ENCODE measurements at places on chromosomes 16 and 17.

DNA sequence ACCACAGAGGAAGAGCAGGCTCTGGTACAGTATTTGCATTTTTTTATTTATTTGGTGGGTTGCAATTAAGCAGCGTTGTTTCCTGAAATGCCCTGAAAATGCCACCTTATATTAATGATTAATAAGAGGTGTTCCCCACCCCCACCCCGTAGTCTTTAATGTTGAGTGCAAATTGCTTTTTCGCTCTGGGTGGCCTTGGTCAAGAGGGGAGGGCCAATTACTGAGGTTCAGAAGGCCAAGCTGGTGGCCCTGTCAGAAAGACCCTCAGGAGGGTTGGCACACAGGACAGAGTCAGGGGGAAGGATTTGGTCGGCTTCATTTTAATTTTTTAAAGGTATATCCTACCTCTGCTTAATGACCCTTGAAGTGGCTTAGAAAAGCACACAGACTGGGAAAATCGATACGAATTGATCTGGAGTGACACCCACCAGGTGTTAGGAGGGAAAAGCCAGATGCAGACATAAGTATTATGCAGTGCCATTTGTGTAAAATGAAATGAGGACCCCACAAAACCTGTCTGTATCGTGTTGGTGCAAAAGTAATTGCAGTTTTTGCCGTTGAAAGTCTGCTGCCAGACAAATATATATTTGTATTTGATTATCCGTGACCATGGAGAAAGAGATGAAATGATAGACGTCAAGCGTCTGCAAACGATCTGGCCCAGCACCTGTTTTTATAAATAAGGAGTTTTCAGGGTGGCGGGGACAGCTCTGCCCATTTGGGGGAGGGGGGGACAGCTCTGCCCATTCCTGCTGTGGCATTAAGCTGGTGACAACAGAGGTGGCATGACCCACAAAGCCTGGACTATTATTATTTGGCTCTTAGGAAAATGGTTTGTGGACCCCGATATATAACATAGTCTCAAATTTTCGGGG, 143.8 kb upstream of the PLCG2 start:
- DNase-seq = no peak

DNA sequence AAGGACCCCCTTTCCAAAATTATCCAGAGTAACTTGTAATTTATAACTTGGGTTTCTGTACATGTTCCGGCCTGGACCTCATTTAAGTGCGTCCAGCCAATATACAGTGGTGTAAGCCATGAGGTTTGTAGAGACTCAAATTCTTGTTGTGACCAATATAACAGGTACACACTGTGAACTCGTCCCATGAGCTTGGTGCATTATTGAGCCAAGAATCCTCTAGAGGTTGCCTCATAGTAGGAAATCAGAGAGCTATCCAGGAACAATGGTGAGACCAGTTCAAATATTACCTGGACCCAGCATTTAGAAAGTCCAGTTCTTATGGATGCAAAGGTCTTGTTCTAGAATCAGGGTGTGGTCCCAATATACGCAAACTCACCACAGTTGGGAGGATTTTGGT, 138.2 kb downstream of the NPIPB5 start:
- DNase-seq = no peak

DNA sequence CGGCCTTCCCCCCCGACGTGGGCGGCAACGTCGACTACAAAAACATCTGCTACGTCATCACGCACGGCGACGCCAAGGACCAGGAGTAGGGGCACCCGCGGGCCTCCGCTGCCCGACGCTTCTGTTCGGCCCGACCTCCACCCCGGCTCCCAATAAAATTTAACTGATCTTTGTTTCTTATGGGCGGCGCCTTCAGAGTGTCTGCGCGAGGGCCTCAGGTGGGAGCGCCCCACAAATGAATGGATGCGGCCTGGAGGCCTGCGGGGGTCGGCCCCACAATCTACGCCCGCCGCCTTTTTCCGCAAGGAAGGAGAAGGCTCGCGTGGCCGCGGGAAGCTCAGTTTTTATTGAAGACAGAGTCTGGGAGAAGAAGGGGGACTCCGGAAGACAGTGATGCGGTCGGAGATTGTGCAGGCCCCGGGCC, 3.2 kb downstream of the MYL11 start:
- peak; percentile 96 for DNase-seq

- DNase-seq = no peak
Measured at GRCh38 chr17:7262192-7262934, at the start of gene CLDN7. CLDN7 (minus strand) TSS chr17:7262478; CDS start chr17:7262043, 435 bp downstream.

DNA sequence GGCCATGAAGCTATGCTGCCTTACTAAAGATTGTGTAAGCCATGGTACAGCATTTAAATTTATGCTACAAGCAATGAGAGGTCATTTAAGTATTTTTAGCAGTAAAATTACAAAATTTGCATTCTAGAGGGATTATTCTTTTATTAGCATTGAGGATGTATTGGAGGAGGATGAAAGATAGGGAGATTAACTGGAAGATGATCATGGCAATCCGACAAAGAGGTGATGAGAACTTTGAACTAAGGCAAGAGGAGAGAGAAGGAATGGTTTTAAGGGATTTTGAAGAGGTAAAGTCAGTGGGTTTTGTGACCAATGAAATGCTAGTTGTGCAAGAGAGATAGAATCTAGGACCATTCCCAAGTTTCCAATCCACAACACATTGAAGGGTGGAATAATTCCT, 129.9 kb downstream of the SNX11 start:
- no peak for DNase-seq

GRCh38 chr16:86314402-86315025, 195.8 kb upstream of the FOXF1 start:
- DNase-seq = no peak

GRCh38 chr16:11572301-11572995, 14.3 kb downstream of the LITAF start:
- no peak for DNase-seq

DNA sequence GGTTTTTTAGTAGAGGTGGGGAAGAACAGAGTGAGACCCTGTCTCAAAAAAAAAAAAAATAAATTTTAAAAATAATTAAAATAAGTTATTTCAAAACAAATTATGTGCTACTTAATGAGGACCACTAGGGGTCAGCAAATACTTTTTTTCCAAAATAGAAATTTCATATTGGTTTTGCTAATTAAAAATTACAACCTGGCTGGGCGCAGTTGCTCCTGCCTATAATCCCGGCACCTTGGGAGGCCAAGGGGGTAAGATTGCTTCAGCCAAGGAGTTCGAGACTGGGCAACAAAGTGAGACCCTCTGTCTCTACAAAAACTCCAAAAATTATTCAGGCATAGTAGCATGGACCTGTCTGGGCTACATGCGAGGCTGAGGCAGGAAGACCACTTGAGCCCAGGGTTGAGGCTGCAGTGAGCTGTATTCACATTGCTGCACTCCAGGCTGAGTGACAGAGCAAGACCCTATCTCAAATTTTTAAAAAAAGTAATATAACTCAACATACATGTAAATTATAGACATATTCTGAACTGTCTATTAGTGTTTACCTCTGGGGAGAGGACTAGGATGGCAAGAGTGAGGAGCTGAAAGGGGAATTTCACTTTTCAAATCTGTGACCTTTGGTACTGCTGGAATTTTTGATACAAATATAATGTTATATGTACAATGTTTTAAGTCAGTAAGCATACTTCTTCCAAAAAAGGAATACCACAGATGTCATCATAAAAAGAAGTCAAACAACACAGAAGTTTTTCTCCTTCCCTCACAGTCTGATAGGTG, 8.1 kb downstream of the MEIOB start:
- DNase-seq = peak; percentile 61

DNA sequence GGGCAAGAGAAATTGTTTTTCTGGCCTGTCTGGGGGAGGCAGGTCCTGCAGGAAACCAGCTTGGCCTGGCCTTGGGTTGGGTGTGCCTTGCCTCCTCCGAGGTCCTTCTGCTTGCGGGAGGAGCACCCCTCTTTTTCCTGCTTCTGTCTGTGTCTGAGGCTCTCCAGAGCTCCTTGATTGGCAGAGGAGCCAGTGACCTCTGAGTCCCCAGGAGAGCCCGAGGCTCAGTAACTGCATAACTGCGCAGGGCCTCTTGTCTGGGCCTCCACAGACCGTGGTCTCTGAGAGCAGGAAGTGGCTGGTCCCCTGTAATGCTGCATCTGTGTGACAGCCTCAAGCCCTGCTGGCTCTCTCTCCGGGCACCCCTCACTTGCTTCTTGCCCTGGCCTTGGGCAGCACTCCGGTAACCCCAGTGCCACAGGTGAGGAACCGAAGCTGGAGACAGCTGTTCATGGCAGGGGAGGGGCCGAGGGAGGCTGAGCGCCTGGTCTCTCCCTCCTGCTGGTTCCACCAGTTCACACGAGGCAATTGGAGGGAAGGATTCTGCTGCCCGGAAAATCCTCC, 1.6 kb downstream of the CAPN15 start:
- peak; percentile 44 for DNase-seq

- DNase-seq = no peak
Measured at GRCh38 chr17:67700725-67701119, 17.0 kb upstream of the NOL11 start.

DNA sequence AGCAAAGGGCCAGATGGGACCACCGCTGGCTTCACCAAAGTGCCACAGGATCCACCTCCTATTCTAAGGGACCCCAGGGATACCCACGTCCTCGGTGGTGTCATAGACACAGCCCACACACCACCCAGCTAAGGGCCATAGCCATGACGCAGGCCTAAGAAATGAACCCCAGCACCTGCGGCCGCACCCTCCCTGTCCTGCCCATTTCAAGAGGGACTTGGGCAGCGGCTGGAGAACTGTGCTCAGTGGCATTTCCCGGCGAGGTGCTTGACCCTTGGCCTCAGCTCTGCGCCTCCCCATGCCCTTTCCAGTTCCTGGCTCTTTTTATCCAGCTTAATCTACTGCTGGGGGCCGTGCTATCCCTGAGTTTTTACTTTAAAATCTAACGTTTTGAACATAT, 27.3 kb downstream of the ZNF778 start:
- DNase-seq = no peak

GRCh38 chr17:2057760-2058585, 3.1 kb downstream of the HIC1 start:
- DNase-seq = no peak

DNA sequence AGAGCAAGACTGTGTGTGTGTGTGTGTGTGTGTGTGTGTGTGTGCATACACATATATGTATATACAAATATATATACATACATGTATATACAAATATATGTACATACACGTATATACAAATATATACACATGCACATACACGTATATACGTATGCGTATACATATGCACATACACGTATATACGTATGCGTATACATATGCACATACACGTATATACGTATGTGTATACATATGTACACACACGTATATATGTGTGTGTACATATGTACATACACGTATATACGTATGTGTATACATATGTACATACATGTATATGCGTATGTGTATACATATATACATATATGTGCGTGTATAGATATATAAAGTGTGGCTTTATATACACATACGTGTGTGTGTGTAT, 31.4 kb downstream of the SPHK1 start:
- no peak for DNase-seq

DNA sequence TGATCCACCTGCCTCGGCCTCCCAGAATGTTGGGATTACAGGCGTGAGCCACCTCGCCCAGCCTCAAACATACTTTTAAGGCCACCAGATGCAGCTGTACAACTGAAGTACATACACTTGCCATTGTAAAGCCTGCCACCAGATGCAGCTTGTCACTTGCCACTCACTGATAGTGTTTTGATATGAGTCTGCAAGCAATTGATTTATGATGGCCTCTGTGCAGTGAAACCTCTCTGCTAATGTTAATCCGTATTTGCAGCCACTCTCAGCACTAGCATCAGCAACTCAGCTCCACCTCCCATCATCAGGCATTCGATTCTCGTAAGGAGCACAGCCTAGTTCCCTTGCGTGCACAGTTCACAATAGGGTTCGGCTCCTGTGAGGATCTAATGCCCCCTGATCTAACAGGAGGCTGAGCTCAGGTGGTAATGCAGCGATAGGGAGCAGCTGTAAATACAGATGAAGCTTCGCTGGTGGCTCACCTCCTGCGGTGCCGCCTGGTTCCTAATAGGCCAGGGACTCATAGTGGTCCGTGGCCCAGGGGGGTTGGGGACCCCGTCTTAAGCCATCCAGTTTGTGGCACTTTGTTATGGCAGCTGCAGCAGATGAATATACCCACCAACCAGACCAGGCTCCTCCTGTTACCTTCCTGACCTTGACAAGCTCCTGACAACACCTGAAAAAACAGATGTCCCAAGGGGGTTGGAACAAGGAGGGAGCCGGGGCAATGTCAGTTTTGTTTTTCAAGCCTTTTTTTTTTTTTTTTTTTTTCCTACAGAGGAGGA, 1.3 kb upstream of the HERPUD1 start:
- no peak for DNase-seq

DNA sequence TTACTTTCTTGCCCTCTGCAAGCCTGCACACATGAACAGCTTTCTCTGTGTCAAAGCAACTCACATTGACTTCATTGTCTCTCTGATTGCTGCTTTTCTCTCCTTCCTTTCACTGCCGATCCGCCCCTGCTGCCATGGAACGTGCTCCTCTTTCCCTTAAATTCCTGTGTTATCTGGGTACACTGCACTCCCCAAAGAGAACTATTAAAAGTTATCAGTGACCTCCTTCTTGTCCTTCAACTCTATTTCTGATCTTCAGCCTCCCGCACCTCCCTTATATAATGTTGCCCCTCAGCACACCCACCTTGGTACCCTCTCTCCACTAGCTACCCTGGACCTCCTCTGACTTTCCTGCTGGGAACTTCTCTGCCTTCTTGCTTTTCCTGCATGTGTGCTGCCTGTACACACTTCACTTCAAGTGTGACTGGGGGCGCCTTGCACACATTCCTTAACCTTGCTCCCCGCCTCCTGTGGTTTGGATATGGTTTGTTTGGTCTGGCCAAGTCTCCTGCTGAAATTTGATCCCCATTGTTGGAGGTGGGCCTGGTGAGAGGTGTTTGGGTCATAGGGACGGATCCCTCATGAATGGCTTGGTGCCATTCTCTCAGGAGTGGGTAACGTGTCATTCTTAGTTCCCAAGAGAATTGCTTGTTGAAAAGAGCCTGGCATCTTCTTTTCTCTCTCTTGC, 26.7 kb upstream of the PMP22 start:
- DNase-seq = no peak

GRCh38 chr16:30518552-30518951, 7.8 kb downstream of the ZNF768 start:
- DNase-seq = no peak

GRCh38 chr16:2817340-2818271, 569 bp downstream of the PRSS21 start:
- DNase-seq = peak; percentile 24

DNA sequence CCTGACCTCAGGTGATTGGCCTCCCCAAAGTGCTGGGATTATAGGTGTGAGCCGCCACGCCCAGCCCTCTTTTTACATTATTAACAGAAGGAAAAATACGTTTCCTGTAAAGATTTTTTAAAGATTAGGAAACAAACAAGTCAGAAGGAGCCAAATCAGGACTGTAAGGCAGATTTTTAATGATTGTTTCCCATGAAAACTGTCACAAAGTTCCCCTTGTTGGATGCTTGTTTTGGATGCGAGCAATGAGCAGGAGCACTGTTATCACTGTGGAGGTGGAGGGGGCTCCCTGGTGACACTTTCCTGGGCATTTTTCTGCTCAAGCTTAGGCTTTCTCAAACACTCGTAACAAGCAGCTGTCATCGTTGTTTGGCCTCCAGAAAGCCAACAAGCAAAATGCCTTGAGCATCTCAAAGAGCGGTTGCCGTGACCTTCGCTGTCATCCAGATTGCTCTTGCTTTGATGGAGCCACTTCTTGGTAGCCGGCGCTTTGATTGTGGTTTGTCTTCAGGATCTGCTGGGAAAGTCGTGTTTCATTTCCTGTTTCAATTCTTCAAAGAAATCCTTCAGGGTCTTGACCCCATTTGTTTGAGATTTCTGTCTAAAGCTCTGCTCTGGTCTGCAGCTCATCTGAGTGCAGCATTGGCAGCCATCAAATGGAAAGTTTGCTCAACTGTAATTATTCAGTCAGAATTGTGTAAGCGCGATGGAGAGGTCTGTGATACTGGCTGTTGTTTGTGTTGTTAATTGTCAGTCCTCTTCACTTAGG, 128.7 kb downstream of the RPTOR start:
- no peak for DNase-seq
